Activated naive CD4-positive, alpha-beta T cell treated with anti-CD3 and anti-CD28 coated beads, Interleukin-2, amount 50 U/mL, for 72 hours (primary cell): ENCODE measurements at places on chromosomes 2 and 18.

- DNase-seq, result no peak
Measured at GRCh38 chr2:30705711-30706533, 101.3 kb downstream of the CAPN13 start.

DNA sequence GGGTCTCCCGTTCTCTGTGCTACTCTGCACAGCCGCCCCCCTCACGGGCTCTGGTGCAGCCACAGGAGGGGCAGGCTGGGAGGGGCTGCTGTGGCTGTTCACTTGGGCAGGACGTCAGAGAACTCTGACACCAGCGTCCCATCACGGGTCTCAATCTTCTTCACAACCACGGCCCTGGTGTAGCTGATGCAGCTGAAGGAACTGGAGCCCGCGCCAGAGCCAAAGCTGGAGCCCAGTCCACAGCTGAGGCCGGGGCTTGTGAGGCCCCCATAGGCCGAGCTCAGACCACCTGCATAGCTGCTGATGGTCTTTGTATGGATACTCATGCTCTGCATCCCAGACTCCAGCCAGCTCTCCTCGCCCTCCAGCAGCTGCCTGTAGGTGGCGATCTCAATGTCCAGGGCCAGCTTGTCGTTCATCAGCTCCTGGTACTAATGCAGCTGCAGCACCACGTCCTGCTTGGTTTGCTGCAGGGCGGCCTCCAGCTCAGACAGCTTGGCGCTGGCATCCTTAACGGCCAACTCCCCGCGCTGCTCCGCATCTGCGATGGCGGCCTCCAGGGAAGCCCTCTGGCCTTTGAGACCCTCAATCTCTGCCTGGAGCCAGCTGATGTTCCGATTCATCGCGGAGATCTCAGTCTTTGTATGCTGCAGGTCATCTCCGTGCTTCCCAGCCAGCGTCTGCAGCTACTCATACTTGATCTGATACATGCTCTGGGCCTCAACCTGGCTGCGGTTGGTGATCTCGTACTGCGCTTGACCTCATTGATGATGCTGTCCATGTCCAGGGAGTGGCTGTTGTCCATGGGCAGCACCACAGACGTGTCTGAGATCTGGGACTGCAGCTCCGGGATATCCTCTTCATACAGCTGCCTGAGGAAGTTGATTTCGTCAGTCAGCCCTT, 7.4 kb upstream of the DUSP19 start:
- DNase-seq, result no peak

DNA sequence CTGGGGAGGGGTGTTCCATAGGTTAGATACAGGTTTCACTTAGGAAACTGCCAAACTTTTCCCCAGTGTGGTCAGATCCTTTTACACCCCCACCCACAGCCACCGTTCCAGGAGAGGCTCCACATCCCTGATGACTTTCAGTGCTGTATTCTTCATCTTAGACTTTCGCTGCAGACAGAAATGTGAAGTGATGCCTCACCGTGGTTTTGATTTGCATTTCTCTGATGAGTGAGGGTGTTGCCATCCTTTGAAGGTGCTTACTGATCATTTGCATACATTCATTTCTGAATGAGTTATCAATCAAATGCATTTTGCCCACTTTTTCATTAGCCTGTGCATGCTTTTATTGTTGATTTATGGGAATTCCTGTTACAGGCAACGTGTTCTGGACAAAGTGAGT, 14.9 kb downstream of the COPS9 start:
- DNase-seq, result peak; percentile 23

- no peak for DNase-seq
Measured at GRCh38 chr2:120552800-120553481, 182.7 kb upstream of the GLI2 start.

GRCh38 chr2:128602699-128603101, 284.0 kb upstream of the HS6ST1 start:
- peak; percentile 34 for DNase-seq

GRCh38 chr2:227884511-227884947, 13.1 kb downstream of the DAW1 start:
- peak; percentile 61 for DNase-seq
